ENCODE measurements at places on chromosomes 7 and 10.

GRCh38 chr7:100570954-100571828 lies 2.5 kb downstream of the SAP25 start:
- no peak for DNase-seq

GRCh38 chr10:3783316-3783681 lies 1.7 kb downstream of the KLF6 start:
- no peak for DNase-seq

DNA sequence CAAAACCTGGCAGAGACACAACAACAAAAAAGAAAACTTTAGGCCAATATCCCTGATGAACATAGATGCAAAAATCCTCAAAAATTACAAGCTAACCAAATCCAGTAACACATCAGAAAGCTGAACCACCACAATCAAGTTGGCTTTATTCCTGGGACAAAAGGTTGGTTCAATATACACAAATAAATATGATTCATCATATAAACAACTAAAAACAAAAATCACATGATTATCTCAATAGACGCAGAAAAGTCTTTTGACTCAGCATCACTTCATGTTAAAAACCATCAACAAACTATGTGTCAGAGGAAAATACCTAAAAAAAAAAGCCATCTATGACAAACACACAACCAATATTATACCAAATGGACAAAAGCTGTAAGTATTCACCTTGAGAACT lies 283.5 kb downstream of the THSD7A start:
- no peak for DNase-seq

GRCh38 chr7:20228654-20229053 lies 11.5 kb upstream of the MACC1 start:
- DNase-seq = no peak

GRCh38 chr10:59907918-59908807 lies 1.8 kb upstream of the CCDC6 start:
- no peak for DNase-seq

- no peak for DNase-seq
Observed at GRCh38 chr7:116525298-116525912, 569 bp downstream of the CAV1 start.

GRCh38 chr7:22444181-22444971 lies 55.6 kb downstream of the STEAP1B start:
- DNase-seq = peak; percentile 20

GRCh38 chr7:22582863-22583622 lies 83.1 kb upstream of the STEAP1B start:
- no peak for DNase-seq

DNA sequence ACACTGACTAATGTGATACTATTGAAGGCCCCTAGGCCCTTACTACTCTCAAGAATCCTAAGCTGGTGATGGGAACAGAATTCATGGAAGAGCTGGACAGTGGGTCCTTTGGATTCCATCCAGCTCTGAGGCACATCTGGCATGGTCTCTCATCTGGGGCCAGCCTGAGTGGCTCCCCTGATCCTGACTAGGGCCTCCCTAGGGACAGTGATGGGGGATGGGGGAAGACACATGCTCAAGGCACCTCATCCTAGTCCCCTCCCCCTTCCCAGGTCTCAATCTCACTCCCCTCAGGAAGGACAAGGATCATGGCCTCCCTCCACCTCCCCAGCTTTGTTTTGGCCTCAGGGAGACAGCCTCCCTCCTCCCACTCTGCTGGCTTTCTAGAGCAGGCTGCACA lies 1.8 kb downstream of the KCNIP2 start:
- no peak for DNase-seq

DNA sequence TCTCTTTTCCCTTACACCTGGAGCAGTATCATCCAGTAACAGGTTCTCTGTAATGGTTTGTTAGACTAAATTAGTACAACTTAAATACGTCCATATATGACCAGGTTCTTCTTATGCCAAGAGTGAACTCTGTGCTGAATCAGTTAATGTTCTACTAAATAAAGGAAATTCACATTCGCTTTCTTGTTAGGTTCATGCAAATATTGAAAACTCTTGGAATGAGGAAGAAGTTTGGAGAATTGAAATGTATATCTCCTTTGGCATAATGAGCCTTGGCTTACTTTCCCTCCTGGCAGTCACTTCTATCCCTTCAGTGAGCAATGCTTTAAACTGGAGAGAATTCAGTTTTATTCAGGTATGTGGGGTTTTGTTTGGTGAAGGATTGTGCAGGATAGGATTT lies 15.3 kb upstream of the CFAP69 start:
- no peak for DNase-seq

GRCh38 chr10:87000491-87000890 lies 19.6 kb upstream of the FAM25A start:
- DNase-seq = no peak

- no peak for DNase-seq
Observed at GRCh38 chr10:28991333-28992270, 297.3 kb upstream of the LYZL1 start.

GRCh38 chr10:118926441-118926840 lies 103.1 kb upstream of the NANOS1 start:
- no peak for DNase-seq

DNA sequence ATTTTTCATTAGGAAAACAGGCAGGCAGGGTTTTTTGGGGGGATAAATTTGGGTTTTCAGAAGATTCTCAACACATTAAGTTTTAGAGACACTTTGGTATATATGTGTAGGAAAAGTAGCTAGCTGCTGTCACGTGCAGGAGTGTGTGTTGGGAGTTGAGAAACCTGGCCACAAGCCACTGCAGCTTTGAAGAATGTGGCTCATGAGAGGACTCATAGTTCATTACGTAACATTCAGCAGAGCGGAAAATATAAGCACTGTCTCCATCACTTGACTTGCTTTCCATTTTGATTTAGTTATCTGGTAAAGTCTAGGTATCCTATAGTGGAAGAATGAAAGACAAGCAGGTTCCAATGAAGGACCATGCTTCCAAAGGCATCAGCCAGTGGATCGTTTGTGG lies 31.2 kb downstream of the SMNDC1 start:
- no peak for DNase-seq

GRCh38 chr10:87634311-87634710 lies 25.4 kb upstream of the PAPSS2 start:
- no peak for DNase-seq

GRCh38 chr10:30215141-30215540 lies 133.9 kb downstream of the MTPAP start:
- no peak for DNase-seq

DNA sequence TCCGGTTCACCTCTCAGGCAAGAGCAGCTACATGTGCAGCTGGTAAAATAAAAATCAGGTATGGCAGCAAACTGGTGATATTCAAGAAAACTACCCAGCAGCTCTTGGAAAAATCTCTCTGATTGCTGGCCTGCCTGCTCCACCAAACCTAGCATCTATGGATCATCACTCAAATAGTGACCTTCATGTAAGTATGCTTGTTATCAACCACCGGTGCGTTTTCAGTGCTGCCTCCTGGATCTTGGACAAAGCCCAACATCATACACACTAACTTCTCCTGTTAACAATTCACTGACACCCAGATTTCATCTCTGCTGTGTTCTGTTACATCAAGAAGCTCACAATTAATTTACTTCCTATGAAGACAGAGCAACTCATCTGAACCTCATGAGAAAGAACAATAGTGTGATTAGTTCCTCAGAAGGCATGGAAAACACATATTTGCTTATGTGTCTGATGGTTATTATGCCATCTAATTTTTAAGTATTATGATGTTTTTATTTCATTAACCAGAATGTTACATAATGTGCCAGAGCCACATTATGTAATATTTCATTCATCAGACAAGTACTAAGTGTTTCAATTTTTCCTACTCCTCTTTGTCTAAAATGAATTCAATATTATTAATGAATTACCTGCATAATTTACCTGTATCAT lies 8.8 kb downstream of the CDK6 start:
- DNase-seq = no peak

DNA sequence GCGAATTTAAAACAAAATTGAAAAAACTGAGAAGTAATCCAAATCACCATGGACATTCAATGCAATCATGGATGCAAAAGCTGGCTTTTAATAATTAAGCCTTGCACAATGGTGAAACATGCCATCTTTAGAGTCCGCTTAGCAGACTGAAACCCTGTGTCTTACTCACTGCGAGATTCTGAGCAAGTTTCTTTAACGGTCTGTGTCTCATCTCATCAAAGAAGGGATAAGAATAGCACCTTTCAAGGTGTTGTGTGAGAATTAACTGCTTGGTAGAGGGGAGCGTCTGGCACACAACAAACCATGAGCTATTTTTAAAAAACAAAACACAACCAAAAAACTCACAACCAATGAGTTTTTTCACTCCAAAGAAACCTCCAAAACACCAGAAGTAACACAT lies 21.4 kb downstream of the ACBD7 start:
- DNase-seq = no peak

DNA sequence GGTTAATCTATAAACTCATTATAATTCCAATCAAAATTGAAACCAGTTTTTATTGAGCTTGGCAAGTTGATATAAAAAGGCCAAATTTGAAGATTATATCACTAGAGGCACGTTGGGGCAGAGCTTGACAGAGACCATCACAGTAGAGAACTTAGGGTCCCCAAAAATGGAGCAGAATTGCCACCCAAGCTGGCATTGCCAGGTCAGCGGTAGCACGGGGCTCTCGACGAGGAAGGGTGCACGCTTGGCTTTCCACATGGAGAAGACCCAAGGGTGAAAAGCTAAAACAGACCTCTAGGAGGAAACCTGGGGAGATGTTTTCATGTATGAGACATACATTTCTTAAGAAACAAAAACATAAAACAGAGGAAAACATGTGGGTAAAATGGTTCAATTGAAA lies 4.3 kb upstream of the JAKMIP3 start:
- DNase-seq = no peak

DNA sequence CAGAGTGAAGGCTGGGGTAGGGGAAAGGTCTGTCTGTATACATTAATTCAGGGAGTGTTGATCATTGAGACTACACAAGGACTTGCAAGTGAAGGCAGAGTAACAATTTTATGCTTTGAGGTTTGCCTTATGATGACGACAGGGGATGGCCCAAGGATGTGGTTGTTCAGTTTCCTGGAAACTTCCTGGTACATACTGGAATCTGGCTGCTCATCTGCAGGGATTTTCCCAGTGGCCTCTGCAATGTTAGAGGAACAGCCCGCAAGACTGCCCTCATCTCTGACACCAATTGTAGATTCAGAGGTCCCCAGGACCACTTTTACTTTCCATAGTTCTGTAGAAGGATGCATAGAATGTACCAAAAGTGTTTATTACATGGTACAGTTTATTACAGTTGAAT lies 189.6 kb downstream of the TMEM178B start:
- DNase-seq = no peak

DNA sequence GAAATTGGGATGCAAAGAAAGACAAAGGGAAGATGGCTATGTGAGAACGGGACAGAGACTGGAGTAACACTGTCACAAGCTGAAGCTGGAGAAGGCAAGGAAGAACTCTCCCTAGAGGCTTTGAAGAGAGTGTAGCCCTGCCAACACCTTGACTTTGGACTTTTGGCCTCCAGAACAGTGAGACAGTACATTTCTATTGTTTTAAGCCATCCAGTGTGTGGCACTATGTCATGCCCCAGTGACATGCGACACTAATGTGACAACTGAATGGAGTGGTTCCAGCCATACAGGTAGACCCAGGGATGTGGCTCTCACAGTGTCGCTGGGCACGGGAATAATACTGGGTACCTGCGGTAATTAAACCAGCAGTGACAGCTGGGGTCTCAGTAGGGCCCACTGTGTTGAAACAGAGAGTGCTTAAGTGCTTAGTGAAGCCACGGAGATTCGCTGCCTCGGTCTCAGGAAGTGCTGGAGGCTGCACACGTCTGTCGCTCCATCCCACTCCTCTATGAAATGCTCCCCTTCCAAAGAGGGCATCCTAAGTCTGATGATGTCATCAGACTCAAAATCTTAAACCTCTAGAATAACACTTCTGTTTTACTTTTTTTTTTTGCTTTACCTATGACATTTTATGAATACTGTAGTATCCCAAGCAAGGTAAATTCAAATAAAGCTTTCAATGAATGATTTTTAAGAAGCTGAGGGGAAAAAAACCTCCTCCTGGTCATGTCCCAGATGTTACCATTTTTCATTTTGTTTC lies 154.6 kb upstream of the RHEB start:
- no peak for DNase-seq

GRCh38 chr7:132232406-132232805 lies 343.9 kb downstream of the PLXNA4 start:
- DNase-seq = no peak

DNA sequence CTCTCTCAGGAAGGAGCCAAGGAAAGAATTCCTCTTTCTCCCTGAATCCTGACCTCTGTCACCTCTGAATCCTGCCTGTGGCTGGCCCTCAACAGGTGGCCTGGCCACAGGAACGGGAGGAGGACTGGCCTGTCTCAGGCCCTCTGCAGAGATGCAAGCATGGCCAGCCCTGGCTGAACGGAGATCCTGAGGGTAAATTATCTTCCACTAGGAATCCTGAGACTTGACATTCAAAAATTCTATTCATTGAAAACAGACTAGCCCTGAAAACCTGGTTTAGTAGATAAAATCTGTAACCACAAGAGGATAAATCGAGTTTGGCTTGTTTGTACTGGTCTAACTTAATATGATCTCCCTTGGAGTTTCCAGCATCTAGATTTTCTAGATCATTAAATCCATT lies 579.3 kb downstream of the LRMDA start:
- DNase-seq = no peak

DNA sequence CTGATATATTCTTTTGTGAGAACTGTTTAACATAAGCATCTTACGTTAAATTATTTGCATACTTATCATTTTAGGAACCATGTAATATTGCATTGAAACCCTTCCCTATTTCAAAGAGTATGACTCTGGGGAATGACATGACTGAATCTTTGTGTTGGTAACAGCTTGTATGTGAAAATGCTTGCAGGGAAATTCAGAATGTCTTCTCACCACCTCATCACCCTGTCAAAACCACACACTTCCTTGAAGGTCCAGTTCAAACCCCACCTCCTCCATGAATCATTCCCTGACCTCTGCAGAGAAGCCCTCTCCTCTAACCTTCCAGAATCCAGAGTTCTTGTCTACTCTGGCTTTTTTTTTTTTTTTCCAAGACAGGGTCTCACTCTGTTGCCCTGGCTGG lies 26.3 kb upstream of the NKX2-3 start:
- no peak for DNase-seq

DNA sequence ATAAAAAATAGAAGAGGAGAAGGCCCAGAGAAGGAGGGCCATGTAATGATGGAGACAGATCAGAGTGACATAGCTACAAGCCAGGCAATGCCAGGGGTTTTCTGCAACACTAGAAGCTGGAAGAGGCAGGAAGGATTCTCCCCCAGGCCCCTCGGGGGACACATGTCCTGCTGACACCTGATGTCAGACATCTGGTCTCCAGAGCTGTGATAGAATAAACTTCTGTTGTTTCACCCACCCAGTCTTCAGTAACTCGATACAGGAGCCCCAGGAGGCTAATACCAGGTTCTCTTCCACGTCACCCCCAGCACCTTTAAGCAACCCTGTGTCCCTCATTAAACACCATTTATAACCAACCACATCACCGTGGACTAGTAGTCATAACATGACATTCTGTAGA lies 94.9 kb downstream of the TMEM130 start:
- peak; percentile 11 for DNase-seq

DNA sequence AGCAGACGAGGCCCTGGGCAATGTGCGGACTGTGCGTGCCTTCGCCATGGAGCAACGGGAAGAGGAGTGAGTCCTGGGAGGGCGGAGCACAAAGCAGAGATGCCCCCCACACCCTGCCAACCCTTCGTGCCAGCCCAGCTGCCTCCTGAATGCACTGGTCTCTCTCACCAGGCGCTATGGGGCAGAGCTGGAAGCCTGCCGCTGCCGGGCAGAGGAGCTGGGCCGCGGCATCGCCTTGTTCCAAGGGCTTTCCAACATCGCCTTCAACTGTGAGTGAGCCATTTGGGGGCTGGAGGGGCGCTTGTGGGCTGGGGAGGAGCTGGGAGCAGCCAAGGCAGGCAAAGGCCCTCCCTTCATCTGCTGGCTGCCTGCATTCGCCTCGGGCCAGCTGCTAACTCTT lies 7.7 kb downstream of the ABCB8 start:
- DNase-seq = no peak
